ENCODE measurements at places on chromosomes 12 and 14. TPM values are rescaled to one million over a fixed set of nuclear protein-coding genes. Genes with fewer than 3 reads are reported as not detected.

Gene CLEC4A
- total RNA-seq = 0.32 TPM

Gene MUCL1
- total RNA-seq = not detected

Gene ATG14
- total RNA-seq = 14.5 TPM

Gene ACOT6
- under 0.01 TPM for total RNA-seq

All from fibroblast of villous mesenchyme (primary cell).